Myocyte (in vitro differentiated cells): ENCODE measurements at places on chromosomes 6 and 20.

GRCh38 chr6:47919875-47920274 lies 138.0 kb downstream of the OPN5 start:
- DNase-seq: no peak

- DNase-seq: no peak
These were observed 13.4 kb downstream of the LINC00237 start for GRCh38 chr20:21092806-21093205.

- no peak for DNase-seq
These were observed 7.0 kb downstream of the RCAN2 start for GRCh38 chr6:46484081-46484820.

GRCh38 chr20:25009218-25010145 lies 16.9 kb upstream of the APMAP start:
- DNase-seq: peak; percentile 72

DNA sequence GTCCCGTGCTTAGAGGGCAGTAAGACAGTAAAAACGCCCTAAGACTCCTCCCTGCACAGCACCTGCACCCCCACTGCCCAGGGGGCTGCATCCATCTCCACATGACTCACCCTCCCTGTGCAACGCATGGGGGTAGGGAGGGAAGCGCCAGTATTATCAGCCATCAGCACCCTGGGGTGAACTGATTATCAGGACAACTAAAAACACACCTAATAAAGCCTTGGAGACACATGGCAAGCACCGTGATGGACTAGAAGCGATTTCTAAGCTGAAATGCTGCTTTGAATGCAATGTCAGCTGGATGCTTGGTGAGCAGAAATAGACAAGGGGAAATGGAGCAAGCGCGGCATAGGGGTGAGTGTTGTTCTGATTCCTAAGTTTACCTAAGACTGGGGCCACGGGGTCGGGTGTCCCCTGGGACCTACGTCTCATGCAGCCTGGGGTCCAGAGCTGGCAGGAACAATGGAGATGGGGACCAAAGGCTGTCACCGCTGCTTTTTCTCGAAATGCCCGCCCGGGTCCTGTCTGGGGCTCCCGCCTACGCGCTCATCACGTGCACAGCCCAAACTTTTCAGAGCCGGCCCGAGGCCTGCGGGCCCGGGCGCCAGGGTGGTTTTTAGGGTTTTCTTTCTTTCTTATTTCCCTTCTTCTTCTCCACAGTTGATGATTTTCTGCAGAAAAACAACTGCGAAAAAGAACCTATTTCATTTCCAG lies 702 bp upstream of the TNFAIP3 start:
- DNase-seq: no peak

GRCh38 chr20:3251806-3252205 lies 12.8 kb upstream of the SLC4A11 start:
- no peak for DNase-seq

- DNase-seq: no peak
These were observed 84.1 kb downstream of the PRDM1 start for GRCh38 chr6:106170030-106170791.

DNA sequence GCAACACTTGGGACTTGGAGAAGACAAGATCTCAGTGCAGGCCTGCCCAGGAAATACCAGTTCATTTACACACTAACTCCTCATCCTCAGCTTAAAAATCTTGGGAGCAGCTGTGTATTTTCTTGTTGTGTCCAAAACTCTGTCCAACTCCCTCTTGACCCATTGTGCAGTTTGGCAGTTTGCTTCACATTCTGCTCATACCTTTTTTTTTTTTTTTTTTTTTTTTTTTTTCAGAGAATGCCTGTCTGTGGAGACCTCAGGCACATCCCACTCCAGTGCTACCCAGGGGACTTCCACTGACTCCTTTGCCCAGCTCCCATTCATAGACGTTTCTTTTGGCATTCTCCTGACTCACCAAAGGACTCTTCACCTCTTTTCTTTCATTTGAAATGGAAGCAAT lies 265.8 kb upstream of the TCF21 start:
- peak; percentile 40 for DNase-seq

GRCh38 chr6:56026455-56027180 lies 151.2 kb upstream of the BMP5 start:
- DNase-seq: no peak

GRCh38 chr6:137647762-137648447 lies 153.7 kb upstream of the OLIG3 start:
- DNase-seq: no peak

DNA sequence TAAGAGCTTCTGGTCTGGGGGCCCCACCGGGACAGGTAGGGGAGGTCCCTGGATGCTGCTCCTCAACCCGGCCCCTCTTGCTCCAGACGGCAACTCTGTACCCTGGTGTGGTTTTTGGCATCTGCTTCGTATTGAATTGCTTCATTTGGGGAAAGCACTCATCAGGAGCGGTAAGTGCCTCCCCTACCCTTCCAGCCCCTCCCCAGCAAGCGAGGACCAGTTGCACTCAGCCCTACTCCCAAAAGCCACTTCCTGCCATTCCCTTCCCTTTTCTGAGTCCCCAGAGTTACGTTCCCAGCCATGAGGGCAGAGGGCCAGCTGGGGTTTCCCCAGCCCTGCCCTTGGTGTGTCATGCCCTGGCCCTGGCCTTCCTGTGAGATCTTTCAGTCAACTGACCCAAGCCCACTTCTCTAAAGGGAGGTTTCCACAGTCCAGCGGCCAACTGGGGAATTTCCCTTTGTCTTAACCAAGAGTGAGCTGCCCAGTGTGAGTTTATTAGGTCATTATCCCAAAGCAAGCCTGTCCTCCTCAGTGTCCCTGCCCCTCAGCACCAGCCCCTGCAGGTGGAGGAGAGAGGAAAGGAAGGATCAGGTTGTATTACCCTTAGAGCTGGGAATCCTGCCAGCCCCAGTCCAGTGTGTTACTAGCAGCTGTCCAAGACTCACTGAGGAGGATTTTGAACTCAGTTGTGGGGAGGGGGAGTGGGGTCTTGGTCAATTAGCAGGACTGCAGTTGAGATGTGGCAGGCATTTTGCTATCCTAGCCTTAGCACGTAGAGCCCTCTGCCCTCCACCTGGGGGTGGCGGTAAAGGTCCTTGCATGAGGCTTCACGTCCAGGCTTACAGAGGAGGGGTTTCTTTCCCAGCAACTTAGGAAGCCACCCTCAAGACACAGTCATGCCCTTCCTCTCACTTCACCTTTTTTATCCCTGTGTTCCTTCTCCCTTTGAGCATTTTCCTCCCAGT lies 45.8 kb downstream of the TM9SF4 start:
- peak; percentile 93 for DNase-seq

DNA sequence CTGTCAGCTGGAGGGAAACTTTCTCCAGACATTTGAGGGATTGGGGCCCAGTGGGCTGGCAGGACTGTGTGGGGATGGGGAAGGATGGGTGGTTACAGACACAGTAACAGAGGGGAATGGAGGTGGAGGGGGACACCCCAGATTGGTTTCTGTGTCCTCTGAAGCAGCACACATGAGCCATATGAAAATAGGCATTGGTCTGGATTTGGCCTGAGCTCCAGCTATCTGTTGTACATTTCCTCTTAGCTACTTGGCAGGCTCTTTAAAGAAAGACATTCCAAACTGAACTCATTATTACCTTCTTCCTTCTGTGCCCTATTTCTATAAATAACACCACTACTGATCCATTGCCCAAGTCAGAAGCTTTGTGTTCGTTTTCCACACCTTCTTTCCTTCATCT lies 72.0 kb upstream of the PRL start:
- no peak for DNase-seq

DNA sequence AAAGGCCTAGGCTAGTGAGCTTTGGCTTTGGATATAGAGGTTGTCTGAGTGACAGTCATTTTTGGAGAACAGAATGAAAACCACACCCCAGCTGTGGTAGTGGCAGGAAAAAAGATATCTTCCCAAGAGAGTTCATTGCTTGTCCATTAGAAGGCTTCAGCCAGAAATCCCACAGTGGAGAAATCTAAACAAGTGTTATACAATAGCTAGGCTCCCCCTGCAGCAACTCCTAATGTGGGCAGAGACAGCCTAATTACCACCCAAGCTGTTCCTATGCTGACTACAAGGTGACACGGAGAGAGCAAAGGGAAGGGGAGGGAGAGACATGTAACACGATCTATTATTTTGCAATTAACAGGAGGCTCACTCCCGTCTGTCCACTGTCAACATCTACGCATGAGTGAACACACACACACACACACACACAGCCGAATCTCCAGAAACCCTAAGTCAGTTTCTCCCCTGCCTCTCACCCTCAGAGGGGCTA lies 147.5 kb upstream of the TCF21 start:
- DNase-seq: peak; percentile 85

DNA sequence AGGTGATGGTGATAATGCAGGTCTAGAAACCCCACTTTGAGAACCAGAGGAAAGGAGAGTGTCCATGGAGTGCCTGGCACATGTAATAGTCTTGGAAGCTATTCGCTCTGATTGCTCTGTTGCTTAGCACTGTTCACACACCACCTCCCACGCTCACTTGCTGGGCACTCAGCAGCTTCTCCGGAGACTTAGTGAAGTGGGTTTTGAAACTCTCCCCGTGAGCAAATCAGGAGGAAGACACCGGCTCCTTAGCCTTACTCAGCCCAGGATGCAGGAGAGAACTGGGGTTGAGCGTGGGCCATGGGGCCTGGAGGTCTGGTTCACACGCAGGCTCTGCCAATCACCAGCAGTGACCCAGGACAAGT lies 22.2 kb downstream of the BMP7 start:
- DNase-seq: no peak

- DNase-seq: no peak
These were observed 729.8 kb downstream of the TBC1D32 start for GRCh38 chr6:120604510-120604909.

DNA sequence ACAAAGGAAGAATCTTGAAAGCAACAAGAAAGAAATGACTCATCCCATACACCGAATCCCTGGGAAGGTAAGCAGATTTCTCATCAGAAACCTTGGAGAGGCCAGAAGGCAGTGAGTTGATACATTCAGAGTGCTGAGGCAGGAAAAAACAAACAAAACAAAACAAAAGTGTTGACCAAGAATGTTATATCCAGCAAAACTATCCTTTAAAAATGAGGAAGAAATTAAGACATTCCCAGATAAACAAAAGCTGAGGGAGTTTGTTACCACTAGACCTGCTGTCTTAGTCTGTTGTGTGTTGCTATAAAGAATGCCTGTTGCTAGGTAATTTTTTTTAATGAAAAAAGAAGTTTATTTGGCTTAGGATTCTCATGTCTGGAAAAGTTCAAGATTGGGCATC lies 33.7 kb upstream of the PPP1R3G start:
- no peak for DNase-seq

DNA sequence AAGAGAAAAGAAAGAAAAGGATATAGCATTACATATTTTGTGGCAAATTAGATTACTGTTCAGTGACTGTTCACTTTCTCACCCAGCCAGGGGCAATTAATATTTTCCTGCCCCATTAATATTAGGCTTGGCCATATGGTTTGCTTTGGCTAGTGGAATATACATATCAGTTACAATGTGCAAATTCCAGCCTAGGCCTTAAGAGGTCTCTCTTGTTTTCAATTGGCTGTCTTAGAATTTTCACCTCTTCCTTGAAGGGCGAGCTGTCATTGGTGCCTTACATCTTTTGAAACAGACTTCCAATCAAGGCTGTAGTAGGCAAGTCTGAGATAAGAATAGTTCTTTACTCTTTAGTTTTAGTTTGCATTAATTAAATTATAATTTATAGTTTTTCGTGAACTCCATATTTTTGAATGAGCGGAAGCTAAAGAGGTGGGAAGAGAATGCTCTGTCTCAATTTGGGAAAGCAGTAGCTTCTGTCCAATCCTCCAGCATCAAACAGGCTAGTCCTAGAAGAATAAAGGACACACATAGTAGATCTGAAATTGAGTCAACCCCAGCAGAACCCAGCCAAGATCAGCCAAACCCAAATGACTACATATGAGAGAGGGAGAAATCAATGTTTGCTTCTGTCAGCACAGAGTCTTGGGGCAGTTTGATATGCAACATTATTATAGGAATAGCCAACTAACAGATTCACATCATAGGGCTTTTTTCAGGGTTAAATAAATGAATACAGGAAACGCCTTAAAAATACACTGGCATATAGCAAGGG lies 6.3 kb upstream of the CSNK2A1 start:
- DNase-seq: no peak

DNA sequence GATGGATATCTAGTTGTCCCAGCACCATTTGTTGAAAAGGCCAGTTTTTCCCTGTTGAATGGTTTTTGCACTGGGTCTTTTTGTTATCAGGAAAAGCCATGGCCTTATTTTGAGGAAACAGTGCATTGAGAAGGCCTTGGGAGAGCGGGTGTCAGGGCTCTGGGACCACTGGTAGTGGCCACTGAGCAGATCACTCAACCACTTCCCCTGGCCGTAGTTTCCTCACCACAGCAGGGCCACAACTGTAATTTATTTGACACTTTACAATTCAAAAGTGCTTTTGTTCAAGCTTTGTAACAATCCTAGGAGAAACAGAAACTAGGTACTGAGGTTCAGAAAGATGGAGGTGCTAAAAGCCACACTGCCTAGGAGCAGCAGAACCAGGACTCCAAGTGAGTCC lies 281.8 kb downstream of the GMDS start:
- DNase-seq: no peak

- DNase-seq: no peak
These were observed 62.1 kb downstream of the OLIG3 start for GRCh38 chr6:137432054-137432611.

DNA sequence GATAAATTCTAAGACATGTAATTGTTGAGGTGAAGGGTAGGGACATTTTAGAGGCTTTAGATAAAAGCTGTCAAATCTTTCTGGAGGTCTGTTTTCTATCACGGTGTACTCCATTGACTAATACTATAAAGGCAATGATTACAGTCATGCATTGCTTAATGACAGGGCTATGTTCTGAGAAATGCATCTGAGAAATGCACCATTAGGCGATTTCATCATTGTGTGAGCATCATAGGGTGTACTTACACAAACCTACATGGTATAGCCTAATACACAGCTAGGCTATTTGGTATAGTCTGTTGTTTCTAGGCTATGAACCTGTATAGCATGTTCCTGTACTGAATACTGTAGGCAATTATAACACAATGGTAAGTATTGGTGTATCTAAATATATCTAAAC lies 71.3 kb upstream of the FYN start:
- no peak for DNase-seq

- no peak for DNase-seq
These were observed 39.4 kb downstream of the PRDM13 start for GRCh38 chr6:99645986-99646385.

DNA sequence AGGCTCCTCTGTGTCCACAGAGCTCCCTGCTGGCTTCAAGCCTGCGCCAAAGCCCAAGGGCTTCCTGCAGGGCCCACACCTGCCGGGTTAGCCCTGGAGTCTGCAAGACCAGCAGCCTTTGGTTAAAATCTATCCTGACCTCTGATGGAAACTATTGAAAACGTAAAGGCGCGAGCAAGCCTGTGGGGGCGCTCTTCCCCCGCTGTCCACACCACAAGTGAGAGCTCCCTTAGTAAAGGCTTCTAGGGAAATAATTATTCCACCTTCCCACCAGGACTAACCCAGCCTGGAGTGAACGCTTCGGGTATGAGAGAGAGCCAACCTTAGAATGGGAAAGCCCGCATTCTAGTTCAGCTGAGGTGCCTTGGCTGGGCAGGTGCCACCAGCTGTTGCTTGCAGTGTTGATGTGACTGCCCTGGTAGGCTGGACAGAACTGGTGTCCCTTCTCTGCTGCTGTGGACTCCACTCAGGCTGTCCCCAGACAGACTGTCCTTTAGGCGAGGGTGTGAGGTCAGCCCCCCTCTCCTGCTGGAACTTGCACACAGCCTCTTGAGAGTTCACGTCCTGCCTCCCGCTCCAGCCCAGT lies 68.7 kb downstream of the SYTL3 start:
- no peak for DNase-seq

- DNase-seq: peak; percentile 41
These were observed 56.3 kb upstream of the TULP1 start for GRCh38 chr6:35569011-35569461.

GRCh38 chr6:107813555-107814194 lies 10.4 kb downstream of the SCML4 start:
- DNase-seq: no peak
